ENCODE measurements at places on chromosomes 3 and 15.

- DNase-seq = no peak
Observed at GRCh38 chr3:178707311-178708031, 171.2 kb downstream of the KCNMB2 start.

DNA sequence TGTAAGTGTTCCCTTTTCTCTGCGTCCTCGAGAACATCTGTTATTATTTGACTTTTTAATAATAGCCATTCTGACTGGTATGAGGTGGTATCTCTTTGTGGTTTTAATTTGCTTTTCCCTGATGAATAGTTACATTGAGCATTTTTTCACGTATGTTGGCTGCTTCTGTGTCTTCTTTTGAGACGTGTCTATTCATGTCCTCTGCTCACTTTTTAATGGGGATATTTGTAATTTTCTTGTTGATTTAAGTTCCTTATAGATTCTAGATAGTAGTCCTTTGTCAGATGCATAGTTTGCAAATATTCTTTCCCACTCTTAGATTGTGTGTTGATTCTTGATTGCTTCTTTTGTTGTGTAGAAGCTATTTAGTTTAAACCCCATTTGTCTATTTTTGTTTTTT lies 179.2 kb downstream of the DOCK3 start:
- DNase-seq = no peak

DNA sequence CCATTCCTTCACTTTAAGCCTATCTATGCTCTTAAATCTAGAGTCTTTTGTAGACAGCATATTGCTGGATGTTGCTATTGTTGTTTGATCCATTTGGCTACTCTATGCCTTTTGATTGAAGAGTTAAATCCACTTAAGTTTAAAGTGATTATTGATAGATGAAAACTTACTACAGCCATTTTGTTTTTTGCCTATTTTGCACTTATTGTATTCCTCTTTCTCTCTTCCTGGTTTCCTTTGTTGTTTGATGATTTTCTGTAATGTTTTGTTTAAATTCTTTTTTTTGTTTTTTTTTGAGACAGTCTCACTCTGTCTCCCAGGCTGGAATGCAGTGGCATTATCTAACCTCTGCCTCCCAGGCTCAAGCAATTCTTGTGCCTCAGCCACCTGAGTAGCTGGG lies 19.8 kb downstream of the IQCF6 start:
- DNase-seq = no peak

- DNase-seq = no peak
Observed at GRCh38 chr3:128573160-128573559, 77.5 kb downstream of the RPN1 start.

Measured in T-cell (primary cell).